ENCODE measurements at places on chromosomes 16 and 17.

GRCh38 chr17:73187203-73187769 is 5.6 kb upstream of the COG1 start:
- no peak for DNase-seq

GRCh38 chr17:19000531-19001325 is 3.8 kb downstream of the FAM83G start:
- no peak for DNase-seq

DNA sequence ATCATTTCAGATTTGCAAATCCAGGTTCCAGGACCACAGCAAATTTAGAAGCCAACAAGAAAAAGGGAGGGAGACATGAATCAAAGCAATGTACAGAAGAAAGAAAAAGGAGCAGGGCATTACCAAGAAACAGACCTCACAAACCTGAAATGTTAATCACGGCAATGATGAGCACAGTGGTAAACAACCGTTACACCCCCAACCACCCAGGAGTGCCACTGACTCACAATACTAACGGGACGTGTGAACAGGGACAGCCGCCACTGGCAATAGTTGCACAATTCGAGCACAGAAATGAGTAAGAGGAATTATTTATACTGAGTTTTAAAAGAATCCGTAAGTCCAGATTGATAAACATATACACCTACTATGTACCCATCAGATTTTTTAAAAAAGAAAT is 13.8 kb downstream of the USP22 start:
- no peak for DNase-seq

GRCh38 chr17:75571197-75571884 is 16.3 kb upstream of the MYO15B start:
- DNase-seq: no peak

- no peak for DNase-seq
Measured at GRCh38 chr17:73071066-73071999, 21.2 kb downstream of the SLC39A11 start.

GRCh38 chr16:86044881-86045590 is 146.1 kb downstream of the IRF8 start:
- DNase-seq: no peak

- no peak for DNase-seq
Measured at GRCh38 chr16:72149676-72150464, 22.1 kb downstream of the PMFBP1 start.

DNA sequence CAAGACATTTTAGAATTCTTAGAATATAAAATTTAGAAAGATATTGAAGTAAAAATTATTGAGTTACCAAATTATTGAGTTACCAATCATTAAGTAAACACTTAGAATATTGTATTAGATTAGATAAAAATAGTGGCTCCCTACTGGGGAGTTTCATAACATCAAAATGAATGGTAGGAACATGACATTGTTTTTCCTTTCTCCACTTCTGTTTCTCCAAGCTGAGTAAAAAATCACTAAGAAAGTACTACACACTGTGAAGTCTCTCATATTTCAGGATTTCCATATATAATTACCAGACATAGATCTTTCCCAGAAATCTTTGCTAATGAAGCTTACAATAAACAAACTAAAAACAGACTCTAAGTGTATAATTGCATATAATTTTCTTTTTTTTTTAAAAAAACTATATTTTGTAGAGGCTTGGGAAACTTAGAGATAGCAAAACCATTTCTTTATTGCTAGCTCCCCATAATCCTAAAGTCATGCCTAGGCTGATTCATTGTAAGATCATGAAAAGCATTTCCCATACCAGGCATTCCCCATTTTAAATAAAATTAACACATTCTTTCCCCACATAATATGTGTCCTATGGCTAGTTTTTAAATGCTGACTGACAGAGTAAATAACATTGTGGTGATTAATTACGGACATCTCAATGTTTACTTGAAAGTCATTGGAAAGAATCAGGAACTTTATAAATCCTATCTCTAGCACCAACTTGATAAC is 1408.7 kb upstream of the GOT2 start:
- DNase-seq: no peak

DNA sequence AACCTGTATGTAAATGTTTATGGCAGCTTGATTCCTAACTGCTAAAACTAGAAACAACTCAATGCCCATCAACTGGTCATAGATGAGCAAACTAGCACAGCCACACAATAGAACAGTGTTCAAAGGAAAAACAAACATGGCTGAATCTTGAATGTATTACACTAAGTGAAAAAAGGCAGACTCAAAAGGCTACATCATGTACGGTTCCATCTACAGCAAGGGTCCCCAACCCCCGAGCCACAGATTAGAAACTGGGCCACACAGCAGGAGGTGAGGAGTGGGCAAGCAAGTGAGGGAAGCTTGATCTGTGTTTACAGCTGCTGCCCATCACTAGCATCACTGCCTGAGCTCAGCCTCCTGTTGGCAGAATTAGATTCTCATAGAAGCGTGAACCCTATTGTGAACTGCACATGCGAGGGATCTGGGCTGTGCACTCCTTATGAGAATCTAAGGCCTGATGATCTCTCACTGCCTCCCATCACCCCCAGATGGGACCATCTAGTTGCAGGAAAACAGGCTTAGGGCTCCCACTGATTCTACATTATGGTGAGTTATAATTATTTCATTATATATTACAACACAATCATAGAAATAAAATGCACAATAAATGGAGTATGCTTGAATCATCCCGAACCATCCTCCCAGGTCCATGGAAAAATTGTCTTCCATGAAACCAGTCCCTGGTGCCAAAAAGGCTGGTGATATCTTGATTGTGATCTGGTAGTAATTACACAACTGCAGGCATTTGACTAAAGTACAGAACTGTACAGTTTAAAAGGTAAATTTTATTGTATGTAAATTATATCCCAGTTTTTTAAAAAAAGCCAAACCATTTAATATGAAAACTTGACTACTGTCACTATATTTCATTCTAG is 7.7 kb downstream of the CEP20 start:
- DNase-seq: no peak

GRCh38 chr16:88619859-88620815 is 18.2 kb upstream of the IL17C start:
- no peak for DNase-seq

DNA sequence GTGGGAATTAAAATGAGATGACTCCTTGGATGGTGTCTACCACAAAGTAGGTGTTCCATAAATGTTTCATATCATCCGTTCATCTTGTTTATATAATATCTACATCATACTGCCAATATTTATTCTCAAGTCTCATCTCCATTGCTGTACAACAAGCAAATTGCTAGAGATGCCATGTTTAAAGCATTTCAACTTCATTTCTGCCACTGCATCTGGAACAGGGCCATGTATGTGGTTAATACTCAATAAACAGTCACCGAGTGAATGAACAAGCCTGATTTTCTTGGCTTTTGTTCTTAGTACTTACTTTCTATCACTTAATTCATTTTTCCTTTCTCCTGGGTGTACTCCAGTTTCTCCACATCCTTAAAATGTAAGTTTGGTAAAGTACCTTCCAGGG is 107.6 kb downstream of the KCNJ2 start:
- no peak for DNase-seq

GRCh38 chr17:9828296-9829295 is 2.9 kb downstream of the GLP2R start:
- DNase-seq: no peak

- peak; percentile 72 for DNase-seq
Measured at GRCh38 chr17:38663125-38663751, 11.5 kb downstream of the EPOP start.

- DNase-seq: no peak
Measured at GRCh38 chr17:1260086-1260769, 10.0 kb upstream of the BHLHA9 start.

- peak; percentile 59 for DNase-seq
Measured at GRCh38 chr17:36901506-36901905, 35.8 kb upstream of the LHX1 start.

- DNase-seq: no peak
Measured at GRCh38 chr16:48592839-48593429, 17.0 kb downstream of the N4BP1 start.

GRCh38 chr17:15083225-15083624 is 181.9 kb downstream of the PMP22 start:
- no peak for DNase-seq

DNA sequence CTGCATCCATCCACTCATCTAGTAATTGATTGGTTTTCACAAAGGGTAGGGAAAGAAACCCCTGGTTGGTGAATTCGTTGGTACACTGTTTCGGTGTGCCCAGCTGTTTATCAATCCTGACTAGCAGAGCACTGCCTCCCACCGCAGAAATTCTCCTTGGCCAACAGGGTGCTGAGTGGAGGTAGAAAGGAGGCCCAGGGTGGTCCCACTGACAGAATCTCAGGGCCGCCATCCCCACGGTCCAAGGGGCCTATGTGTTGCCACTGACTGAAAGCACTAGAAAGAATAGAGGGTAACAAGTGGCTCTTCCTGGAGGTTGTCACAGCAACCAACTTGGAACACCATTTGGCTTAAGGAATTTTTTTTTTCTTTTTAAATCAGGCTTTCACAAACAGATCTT is 8.4 kb upstream of the RCVRN start:
- no peak for DNase-seq

- DNase-seq: no peak
Measured at GRCh38 chr16:7550096-7550495, 217.5 kb downstream of the RBFOX1 start.

DNA sequence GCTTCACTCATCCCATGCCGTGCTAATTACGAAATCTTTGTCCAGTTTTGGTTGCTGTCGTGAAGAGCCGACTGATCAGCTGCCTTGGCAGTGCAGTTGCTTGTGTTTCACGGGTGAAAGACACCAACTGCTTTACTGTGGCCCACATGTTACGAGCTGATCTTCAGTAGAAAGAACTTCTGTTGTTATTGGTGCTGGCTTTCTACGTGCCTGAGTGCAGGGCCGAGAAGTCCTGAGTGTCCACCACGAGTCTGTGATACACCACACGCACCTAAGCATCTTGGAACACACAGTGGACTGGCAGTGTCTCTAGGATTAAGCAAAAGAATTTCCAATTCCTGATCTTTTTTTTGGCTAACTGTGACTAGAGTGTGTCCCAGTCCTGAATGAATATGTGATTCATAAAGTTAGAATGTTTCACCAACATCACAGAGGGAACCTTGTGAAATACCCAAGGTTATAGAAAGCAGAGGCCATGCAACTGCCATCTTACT is 70.4 kb upstream of the CLEC18A start:
- DNase-seq: no peak

GRCh38 chr17:64781810-64782555 is 119.9 kb upstream of the SMURF2 start:
- DNase-seq: no peak

- DNase-seq: no peak
Measured at GRCh38 chr16:22013486-22013885, 5.6 kb downstream of the MOSMO start.

GRCh38 chr16:23941963-23942564 is 106.3 kb downstream of the PRKCB start:
- DNase-seq: no peak

DNA sequence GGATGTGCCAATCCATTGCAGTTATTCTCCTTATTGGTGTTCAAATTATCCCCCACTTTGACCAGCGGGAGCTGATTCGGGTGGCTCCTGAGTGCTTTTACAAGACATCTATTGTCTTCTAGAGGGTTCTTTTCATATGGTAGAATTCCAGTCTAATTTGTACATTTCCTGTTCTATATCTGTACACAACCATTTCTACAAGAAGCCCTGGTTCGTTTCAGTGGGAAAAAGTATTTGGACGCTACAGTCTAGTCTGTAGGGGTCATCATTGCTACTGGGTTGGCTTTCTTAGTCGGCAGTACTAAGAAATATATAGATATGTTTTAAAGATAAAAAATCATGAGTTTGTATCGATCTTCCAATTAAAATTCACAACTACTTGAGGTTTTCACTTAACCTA is 262.6 kb downstream of the MAP2K6 start:
- DNase-seq: no peak

GRCh38 chr17:41392278-41392677 is 5.1 kb downstream of the KRT31 start:
- no peak for DNase-seq

DNA sequence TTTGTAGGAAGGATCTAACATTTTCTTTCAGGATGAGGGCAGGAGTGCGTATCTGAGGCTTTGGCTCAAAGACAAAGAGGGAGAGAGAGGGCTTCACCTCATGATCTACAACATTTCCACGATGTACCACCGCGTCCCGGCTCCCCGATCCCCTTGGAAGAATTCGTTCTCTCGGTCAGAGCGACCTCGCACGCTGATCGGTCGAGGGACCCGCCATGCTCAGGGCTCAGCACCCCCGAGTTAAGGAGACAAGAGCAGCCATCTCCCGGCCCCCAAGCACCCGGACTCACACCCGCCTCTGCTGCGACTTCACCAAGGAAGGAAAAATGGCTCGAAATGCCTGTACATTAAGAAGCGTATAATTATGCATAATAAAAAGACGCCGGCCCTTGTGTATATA is 89.5 kb upstream of the RPL38 start:
- DNase-seq: no peak

DNA sequence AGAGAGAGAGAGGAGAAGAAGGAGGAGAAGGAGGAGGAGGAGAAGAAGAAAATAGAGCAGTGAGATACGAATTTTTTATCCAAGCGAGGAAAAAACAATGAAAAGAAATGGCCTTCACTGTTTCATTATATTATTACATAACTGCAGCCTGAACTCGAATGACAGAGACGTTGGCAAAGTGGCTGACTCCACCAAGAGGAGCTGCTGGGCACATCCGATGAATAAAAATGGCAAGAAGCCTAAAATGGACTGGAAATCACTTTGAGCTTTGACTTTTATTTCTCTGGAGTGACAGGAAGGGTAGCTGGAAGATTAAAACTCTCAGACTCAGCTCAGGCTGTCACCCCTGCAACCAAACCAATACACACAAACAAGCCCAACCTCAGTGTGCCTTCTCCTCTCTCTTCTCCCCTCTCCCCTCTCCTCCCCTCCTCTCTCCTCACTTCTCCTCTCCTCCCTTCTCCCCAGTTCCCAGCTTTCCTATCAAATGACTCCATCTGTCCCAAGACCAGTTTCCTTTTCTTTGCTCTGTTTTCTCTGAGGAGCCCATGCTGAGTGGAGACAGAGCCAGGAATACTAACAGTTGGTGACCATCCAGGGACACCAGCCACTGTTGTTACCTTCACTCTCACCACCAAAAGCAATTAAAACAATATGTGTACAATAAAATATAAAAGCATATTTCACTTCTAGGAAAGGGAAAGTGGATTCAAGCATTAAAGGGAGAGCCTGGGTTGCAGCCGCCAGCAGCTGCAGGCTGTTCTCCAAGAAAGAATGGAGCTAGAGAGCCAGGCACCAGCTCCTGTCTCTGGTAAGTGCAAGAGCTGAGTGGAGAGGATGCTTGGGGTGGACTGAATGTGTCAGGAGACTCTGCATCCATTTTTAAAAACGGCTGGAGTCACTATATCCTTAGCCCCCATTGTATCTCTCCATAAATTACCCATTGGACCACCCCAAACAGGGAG is 51.2 kb downstream of the SOX9 start:
- DNase-seq: peak; percentile 43

- no peak for DNase-seq
Measured at GRCh38 chr16:75703306-75703705, 2.0 kb upstream of the DUXB start.

- DNase-seq: peak; percentile 26
Measured at GRCh38 chr17:43543300-43543699, 2.8 kb downstream of the ETV4 start.

DNA sequence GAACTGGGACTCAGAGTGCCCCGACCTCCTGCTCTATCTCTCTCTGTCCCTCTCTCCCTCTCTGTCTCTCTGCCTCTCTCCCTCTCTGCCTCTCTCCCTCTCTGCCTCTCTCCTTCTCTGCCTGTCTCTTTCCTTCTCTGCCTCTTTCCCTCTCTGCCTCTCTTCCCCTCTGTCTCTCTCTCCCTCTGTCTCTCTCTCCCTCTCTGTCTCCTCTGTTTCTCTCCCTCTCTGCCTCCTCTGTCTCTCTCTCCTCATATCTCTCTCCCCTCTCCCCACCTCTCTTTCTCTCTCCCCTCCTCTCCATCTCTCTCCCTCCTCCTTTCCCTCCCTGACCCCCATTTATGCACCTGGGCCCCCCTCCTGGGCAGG is 32.7 kb downstream of the TNFRSF13B start:
- no peak for DNase-seq
